ENCODE measurements at places on chromosomes 4 and X. TPM values are rescaled to one million over a fixed set of nuclear protein-coding genes. Genes with fewer than 3 reads are reported as not detected.

DNA sequence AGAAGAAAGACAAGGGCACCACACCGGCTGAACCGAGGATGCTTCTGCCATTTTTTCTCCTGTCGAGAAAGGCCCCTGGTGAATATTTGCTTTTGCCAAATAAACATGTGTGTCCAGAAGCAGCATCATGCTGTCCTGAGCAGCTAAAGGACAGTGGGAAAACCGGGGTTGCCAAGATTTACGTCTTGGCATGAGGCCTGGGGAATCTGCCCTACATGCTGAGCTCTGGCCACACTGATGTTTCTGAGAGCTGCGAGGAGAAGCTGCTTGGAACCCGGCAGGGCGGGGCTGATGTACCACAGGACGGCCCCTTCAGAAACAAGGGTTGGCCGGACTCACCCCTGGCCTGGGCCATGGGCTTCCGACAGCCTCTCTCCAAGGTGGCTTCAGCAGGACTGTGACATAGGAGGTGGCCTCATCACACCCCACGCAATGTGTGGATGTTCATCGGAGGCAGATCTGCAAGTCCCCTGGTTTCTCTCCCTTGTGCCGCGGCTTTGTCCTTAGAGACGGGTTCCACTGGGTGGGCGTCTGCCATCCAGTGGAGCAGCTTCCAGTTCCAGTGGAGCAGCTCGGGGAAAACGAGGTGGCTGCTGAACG is 42.2 kb upstream of the SORCS2 start:
- no peak for DNase-seq

The MTNR1A gene
- total RNA-seq, result not detected

- no peak for DNase-seq
Observed at GRCh38 chr4:111066447-111066846, 443.6 kb upstream of the PITX2 start.

DNA sequence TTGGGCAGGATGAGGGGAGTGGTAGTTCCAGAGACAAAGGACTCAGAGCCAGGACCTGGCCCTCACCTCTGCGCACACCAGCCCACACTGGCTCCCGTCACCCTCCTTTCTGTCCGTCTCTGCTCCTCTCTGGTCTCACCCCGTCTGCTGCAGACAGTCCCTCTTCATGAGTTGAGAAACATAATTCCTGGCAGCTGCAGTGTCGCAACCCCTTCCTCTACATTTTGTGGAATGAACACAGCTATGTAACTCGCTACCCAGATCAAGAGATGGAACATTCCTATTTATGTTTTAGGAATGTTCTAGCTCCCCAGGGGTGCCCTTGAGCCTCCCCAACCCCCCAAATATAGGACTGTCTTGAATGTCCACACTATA is 59.3 kb downstream of the SHROOM2 start:
- no peak for DNase-seq

The PAGE4 gene
- not detected for total RNA-seq

DNA sequence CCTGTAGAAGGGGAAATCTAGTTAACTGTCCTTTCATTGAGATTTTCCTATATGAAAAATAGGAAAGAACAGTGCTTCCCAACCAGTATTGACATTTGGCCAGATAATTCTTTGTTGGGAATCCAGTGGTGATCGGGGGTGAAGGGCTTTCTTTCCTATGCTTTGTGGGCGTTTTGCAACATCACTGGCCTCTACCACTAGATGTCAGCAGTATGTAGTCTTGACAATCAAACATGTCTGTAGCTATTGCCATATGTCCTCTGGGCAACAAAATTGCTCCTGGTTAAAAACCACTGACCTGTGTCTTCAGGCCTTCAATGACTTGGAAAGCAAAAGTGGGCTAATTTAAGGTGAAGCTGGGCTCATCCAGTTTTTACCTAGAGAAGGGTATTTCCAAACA is 658.5 kb downstream of the DACH2 start:
- no peak for DNase-seq

The ZCCHC12 gene
- 2.2 TPM for total RNA-seq

DNA sequence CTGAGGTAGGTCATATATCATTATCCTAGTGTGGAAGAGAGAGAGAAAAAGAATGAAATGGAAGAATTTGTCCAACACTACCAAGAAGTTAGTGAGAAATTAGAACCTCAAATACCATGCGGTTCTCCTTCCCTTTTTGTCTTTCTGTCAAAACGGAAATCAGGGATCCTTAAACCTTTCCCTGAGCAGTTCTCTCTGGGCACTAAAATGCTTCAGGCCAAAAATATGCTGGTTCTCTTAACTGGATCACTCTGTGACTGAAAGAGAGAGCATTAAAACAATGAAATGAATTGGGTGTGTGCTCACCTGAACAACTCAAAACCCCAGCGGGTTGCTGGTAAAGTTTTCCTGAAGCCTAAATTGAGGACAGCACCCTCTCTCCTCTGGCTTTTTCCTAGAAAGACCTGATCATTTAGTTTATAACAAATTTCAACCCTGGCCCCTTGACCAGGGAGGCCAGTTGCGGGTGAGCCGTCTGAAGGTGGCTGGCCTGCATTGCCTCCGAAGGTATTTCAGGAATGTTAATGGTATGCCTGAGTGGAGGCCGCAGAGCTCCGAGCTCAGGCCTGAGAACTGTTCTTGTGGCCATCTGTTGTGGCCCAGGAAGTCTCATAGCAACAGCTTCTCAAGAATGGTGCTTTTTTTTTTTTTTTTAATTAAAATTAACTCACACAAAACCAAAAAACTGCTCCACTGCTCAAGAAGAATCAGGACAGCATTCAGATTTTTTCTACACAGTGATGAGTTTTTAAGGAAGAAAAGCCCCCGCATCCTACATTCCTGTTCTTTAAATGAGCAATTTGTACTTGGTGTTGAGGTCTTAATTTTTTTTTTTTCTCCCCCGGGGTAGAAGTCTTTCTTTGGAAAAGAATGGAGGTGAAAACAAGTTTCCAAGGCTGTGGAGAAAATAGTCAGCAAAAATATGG is 155.1 kb downstream of the SHROOM3 start:
- no peak for DNase-seq

The SPANXD gene
- not detected for total RNA-seq

DNA sequence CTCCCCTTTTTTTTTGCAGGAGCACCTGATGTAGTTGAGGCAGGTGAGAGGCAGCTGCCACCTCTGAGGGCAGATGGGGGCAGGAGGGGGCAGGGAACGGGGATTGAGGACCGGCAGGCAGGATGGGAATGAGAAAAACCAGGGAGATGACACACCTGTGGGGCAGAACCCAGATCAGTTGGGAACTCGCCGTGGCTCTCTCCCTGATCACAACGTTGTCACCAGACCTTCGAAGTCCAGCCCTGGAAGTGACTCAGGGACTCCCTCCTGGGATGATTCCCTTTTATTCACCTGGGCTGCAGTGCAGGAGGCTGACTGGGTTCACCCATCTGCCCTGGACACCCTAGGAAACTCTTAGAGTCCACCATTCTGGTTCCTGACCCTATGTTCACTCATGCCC is 127.2 kb downstream of the MXRA5 start:
- DNase-seq, result no peak

DNA sequence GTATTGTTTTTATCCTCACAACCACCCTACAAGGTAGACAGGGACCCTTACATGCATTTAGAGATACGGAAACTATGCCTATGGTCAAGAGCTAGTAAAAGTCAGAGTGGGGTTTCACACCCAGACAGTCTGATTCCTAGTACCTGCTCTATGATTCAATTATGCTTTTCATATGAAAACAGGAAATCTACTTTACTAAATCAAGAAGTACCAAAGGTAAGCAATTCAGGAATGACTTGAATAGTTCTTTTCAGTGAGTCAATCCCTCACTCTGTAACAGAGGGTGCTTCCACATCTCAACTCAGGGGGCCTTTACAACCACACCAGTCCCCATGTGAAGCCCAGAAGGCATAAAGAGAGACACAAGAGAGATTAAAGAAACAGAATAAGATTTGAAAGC is 191.4 kb downstream of the PPP3CA start:
- DNase-seq, result no peak

- peak; percentile 89 for DNase-seq
Observed at GRCh38 chrX:20067709-20068561, 48.8 kb downstream of the MAP7D2 start.

GRCh38 chr4:152684007-152684406 is 4.2 kb upstream of the TMEM154 start:
- no peak for DNase-seq

DNA sequence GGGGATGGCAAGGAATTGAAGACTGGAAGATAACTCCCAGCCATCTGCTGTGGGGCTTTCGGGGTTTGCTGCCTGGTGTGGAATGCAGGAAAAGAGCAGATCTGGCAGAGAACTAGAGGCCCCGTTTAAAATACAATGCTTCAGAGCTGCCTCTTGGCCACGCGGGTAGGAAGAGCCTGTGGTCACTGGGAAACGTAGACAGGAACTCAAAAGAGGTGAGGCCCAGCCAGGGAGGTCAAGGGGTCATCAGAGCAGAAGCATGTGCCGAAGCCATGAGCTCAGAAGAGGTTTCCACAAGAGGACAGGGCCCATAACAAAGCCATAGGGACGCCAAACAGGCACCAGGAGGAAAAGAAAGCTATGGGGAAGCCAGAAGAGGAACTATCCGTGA is 14.5 kb upstream of the STS start:
- DNase-seq, result no peak

The CLDN34 gene
- total RNA-seq, result 0.68 TPM

GRCh38 chrX:24498181-24498580 is 33.1 kb downstream of the PDK3 start:
- DNase-seq, result peak; percentile 74

GRCh38 chrX:111270339-111270738 is at the start of gene CAPN6:
CAPN6 (minus strand) TSS chrX:111270483; CDS start chrX:111263936, 6,547 bp downstream.
- no peak for DNase-seq

The CXCL11 gene
- total RNA-seq, result not detected

The CDS1 gene
- 0.27 TPM for total RNA-seq

DNA sequence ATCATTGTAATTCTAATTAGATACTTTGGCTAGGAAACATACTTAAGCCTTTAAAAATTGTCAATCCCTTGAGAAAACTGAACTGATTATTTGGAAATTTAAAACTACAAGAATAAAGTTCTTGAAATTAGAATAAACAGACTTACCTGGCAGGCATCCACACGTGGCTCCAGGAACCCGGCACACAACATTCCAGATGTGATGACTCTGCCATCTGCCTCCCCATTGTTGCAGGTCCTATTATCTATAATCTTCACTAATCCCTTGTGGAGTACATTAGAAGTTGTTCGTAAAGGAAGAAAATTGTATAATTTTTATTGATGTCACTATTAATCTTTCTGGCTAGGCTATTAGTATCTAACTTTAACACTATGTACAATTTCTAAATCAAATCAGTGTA is 16.2 kb upstream of the GNRHR start:
- DNase-seq, result no peak

DNA sequence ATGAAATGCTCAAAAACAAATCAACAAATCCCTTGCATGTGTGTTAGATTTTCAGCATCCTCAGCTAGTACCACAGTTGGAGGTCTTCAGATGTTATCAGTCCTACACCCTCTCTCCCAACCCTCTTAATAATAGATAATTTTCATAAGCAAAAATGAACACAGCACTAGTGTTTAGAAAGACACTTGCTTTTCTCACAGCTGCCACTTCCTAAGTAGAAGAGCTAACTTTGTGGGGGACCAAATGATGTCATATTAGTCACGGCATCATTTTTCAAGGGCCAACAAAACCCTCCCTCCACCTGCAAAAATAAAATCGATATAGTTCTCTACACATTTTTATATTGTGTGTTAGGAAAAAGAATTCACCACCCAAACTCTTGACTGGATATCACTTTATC is 163.5 kb upstream of the GYPA start:
- no peak for DNase-seq

DNA sequence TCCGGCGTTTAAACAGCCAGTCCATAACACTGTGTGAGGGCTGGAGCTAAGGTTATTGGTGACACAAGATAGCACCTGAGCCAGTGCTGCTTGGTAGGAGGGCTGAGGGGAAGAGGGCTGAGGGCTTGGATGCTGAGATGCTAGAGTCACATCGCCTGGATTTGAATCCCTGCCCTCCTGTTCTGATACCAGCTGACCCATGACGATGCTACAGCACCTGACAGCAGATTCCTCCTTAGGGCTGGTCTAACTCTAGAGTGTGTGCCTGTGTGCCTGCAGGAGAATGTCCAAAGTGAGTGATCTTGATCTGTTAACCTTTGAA is 102.5 kb downstream of the PTTG2 start:
- DNase-seq, result no peak

The GLRA3 gene
- 0.33 TPM for total RNA-seq

The UGT2B11 gene
- total RNA-seq, result not detected

GRCh38 chr4:4455210-4455865 is 68.4 kb downstream of the NSG1 start:
- DNase-seq, result no peak

DNA sequence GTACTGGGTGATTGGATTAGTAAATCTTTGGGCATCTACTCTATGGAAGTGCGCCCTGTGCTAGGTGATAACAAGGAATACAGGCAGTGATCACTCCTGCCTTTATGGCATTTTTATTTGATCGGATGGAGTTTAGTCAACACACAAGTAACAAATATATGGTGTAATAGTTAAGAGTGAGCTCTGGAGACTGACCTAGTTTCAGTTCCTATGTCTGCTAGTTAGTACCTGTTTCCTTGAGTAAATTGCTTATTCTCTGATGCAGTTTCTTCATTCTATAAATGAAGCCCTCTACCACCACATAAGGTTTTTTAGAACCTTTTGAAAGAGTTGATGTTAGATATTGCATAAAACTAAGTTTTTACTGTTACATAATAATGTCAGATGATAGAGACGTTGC is 134.6 kb downstream of the KDM6A start:
- no peak for DNase-seq

GRCh38 chr4:87995435-87995834 is 12.0 kb upstream of the PKD2 start:
- no peak for DNase-seq

The TENM3 gene
- total RNA-seq, result 69.6 TPM

DNA sequence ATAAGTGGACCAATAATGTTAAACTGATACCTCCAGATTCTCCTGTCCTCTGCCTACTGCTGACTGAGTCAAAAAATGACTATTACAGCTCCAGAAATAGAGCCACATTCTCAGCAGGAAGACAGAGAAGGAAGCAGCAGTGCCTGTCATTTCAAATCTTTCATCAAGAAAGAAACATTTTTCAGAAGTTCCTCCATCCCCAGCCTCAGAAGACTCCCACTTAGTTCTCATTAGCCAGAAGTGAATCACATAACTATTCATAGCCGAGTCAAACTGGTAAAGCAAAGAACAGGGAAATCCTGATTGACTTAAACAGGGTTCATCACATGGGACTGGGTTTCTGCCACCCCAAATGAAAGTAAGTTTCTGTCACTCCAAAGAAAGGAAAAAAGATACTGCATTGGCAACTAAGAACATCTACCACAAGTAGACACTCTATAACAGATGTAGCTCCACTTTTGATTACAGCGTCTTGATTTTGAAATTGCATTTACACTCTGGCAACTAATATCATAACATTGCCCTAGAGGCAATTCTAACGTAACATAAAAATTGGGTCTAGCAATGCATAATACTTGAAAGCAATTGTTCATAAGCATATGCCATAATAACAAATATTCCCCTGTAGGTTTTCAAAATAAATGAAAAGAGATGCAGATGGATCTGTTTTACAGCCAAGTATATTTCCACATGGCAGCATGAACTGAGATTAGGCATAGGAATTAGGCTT is 599.8 kb downstream of the GALNTL6 start:
- DNase-seq, result no peak

Measured in sigmoid colon (tissue), 7 donors.